Right ventricle myocardium superior (tissue), 1 donor: ENCODE measurements at places on chromosomes 1 and 21. TPM values are rescaled to one million over a fixed set of nuclear protein-coding genes. Genes with fewer than 3 reads are reported as not detected.

VHLL gene
- not detected for total RNA-seq

SPRR5 gene
- not detected for total RNA-seq

OR2L2 gene
- not detected for total RNA-seq

CYYR1 gene
- 24.7 TPM for total RNA-seq

ADGRL2 gene
- 37.9 TPM for total RNA-seq

IL22RA1 gene
- 0.16 TPM for total RNA-seq

KLF17 gene
- total RNA-seq = not detected

MXRA8 gene
- 21.7 TPM for total RNA-seq

SPRR2G gene
- total RNA-seq = not detected

LSM10 gene
- 57.0 TPM for total RNA-seq

UBE2U gene
- total RNA-seq = 1.2 TPM

PPM1J gene
- total RNA-seq = 4.7 TPM

VPS26C gene
- total RNA-seq = 43.9 TPM

TEX38 gene
- not detected for total RNA-seq

LRRC52 gene
- total RNA-seq = 0.38 TPM
